ENCODE measurements at places on chromosomes 5 and 9. TPM values are rescaled to one million over a fixed set of nuclear protein-coding genes. Genes with fewer than 3 reads are reported as not detected.

DNA sequence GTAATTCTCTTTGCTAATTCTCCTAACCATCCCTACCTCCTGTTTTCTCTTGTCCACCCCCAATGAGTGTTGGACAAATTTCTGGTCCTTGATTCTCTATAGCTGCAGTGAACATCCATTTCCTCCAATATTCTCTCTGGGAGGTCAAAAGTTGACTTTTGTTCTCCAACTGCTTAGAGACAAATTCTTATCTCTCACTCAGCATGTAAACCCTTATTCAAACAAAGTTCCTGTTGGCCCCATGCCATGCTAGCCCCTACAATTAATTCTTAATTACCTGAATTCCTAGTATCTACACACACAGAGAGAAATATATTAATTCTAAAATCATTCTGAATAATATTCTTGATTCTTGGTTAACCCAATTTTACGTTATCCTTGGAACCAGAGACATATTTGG, 472.9 kb upstream of the ACTBL2 start:
- DNase-seq: no peak

The HTR4 gene
- polyA plus RNA-seq: 0.93 TPM

GRCh38 chr5:96083361-96083881, 121.8 kb upstream of the ELL2 start:
- DNase-seq: no peak

The FBXL7 gene
- 29.4 TPM for polyA plus RNA-seq

DNA sequence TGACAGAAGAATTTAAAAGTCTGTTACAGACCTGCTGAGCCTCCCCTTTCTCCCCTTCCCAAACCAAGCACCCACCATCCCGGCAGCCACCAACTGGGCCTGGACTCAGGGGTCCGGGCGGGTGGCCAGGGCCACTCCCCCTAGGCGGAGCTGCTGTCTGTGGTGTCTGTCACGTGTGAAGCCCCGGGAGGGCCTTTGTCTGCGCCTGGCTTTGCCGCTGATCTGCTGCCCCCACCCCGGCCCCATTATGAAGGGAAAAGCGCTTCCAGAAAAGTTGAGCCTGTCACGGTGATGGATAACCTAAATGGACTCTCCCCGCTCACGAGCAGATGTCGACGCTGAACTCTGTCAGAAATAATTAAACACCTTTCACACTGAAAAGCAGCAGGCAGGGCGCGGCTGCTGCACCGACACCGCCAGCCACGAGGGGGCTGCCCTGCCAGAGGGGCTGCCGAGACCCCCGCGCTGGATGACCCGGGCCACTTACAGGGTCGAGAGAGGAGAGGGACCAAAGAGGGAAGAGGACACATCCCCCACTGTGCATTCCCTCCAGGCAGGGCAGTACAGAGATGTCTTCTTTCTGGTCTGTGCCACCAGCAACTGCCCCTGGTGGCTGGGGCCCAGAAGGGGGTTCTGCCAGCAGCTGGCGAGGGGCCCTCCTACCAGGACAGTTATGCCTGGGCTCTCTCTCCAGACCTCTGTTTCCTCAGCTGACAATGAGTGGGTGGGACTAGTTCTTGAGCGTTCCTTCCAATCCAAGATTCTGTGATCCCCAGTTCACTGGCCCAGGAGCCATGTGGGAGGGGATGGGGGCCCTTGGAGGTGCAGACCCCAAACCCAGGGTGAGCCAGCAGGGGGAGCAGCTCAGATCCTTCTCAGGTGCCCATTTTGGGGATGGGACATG, 36.0 kb upstream of the BARHL1 start:
- peak; percentile 76 for DNase-seq

GRCh38 chr9:128798896-128799295, 11.8 kb downstream of the TBC1D13 start:
- no peak for DNase-seq

- no peak for DNase-seq
Observed at GRCh38 chr5:142816531-142817430, 46.6 kb downstream of the ARHGAP26 start.

The PDZD2 gene
- polyA plus RNA-seq: 17.9 TPM

- peak; percentile 10 for DNase-seq
Observed at GRCh38 chr9:98248737-98249474, 6.5 kb downstream of the TBC1D2 start.

Data from left lung (tissue), 14 donors.